ENCODE measurements at places on chromosomes 4 and X.

- DNase-seq = no peak
Observed at GRCh38 chr4:140857111-140857510, 100.9 kb upstream of the TBC1D9 start.

DNA sequence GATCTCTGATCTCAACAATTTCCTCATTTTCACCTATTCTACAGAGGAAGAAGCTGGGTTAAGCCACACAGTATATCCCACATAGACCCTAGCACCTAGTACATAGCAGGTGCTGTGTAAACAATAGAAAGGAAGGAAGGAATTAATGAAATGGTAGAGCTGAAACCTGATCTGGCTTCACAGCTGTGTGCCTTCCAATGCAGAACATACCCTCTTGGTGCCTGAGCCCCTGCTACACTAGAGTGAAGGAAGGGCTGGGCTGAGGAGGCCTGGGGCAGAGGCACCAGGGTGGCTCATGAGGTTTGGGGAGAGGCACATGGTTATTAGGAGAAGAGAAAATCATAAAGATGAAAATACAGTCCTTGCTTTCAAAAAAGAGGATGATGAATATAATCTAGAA is 21.3 kb downstream of the LRRC66 start:
- no peak for DNase-seq

DNA sequence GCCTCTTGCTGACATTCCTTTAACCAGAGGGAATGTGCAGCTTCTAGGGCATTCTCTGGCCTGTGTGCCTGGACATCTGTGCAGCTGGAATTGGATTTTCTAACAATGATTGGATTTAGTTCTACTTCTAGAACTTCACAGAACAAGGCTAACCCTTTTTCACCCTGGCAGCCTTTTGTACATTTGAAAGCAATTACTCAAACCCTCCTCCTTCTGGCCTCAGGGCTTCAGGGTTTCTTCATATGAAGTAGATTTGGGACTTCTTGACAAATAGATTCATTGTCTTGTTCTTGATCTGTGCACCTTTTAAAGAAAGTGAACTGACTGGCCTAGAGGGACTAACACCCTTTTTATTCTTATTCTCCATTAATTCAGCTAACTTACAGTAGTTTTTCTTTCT is 30.1 kb downstream of the SPATA18 start:
- DNase-seq = no peak

- DNase-seq = no peak
Observed at GRCh38 chr4:128737098-128737513, 72.4 kb upstream of the JADE1 start.

GRCh38 chrX:124223524-124223923 is 108.9 kb upstream of the TEX13D start:
- peak; percentile 47 for DNase-seq
